Lung (tissue), 17 donors: ENCODE measurements at places on chromosomes 12 and 14.

DNA sequence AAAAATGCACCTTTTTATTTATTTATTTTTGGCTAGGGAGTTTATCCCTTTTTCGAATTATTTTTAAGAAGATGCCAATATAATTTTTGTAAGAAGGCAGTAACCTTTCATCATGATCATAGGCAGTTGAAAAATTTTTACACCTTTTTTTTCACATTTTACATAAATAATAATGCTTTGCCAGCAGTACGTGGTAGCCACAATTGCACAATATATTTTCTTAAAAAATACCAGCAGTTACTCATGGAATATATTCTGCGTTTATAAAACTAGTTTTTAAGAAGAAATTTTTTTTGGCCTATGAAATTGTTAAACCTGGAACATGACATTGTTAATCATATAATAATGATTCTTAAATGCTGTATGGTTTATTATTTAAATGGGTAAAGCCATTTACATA, 14.9 kb upstream of the SNAPC1 start:
- no peak for DNase-seq
- no peak overlapping the region for H3K4me3 ChIP-seq
- H3K36me3 ChIP-seq: peaks cover 24% of the 10 kb centered on the region
- H3K27ac ChIP-seq: no peak overlapping the region
- no peaks in the 10 kb centered on the region for H3K27me3 ChIP-seq
- no peaks in the 10 kb centered on the region for H3K4me1 ChIP-seq

DNA sequence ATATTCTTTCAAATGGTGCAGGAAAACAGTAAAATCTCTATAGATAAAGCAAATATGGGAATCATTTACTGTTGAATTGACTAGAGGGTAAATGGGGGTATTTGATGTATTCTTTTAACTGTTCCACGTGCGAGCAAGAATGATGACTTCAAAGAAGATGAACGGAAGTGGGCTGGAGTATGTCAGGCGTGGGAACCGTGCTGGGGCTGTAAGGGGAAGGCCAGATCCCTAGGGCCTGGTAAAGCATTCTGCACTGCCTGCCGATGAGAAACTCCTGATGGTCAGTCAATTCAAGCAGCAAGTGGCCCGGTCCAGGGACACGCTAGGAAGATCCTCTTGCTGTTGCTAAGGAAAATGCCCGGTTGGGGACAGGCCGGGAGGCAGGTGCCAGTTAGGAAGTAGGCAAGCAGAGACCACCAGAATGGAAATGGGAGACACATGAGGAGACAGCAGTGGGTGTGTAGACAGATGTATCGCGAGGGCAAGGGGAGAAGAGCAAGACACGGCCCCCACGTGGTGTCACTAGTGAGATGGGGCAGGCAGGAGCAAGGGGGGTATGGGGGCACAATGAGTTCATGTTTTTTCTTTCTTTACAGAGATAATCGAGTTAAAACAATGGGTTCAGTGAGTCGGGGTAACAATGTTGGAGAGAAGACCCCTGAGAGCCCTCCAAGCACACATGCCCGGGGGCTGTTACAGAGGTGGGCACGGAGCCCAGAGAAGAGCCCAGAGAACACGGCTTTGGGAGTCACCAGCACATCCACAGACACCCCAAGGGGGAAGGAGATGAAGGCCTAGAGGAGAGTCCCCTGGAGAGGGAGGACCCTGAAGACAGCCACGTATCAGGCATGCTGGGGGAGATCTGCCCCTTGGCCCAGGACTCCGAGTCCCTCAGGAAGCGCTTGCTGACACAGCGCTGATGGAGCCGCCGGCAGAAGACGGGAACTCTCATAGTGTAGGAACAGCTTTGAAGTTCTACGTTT, 37.2 kb downstream of the FBXO21 start:
- peaks cover 46% of the 10 kb centered on the region for H3K36me3 ChIP-seq
- H3K4me1 ChIP-seq: no peaks in the 10 kb centered on the region
- no peak overlapping the region for H3K27ac ChIP-seq

- peak overlapping the region; percentile 45 for H3K27ac ChIP-seq
- H3K27me3 ChIP-seq: no peaks in the 10 kb centered on the region
- no peaks in the 10 kb centered on the region for H3K4me1 ChIP-seq
- H3K36me3 ChIP-seq: no peaks in the 10 kb centered on the region
- peak; percentile 40 for DNase-seq
Observed at GRCh38 chr12:88960213-88960878, 380.1 kb upstream of the KITLG start.

- no peak overlapping the region for H3K27ac ChIP-seq
- no peaks in the 10 kb centered on the region for H3K36me3 ChIP-seq
- no peaks in the 10 kb centered on the region for H3K27me3 ChIP-seq
- no peak for DNase-seq
- no peak overlapping the region for H3K4me3 ChIP-seq
Observed at GRCh38 chr12:17132336-17132735, 526.4 kb upstream of the LMO3 start.

- no peaks in the 10 kb centered on the region for H3K27me3 ChIP-seq
- no peak overlapping the region for H3K27ac ChIP-seq
- H3K4me1 ChIP-seq: peaks cover 8% of the 10 kb centered on the region
- no peak for DNase-seq
- peaks cover 5% of the 10 kb centered on the region for H3K36me3 ChIP-seq
Observed at GRCh38 chr14:102471921-102472790, 37.4 kb downstream of the ANKRD9 start.

DNA sequence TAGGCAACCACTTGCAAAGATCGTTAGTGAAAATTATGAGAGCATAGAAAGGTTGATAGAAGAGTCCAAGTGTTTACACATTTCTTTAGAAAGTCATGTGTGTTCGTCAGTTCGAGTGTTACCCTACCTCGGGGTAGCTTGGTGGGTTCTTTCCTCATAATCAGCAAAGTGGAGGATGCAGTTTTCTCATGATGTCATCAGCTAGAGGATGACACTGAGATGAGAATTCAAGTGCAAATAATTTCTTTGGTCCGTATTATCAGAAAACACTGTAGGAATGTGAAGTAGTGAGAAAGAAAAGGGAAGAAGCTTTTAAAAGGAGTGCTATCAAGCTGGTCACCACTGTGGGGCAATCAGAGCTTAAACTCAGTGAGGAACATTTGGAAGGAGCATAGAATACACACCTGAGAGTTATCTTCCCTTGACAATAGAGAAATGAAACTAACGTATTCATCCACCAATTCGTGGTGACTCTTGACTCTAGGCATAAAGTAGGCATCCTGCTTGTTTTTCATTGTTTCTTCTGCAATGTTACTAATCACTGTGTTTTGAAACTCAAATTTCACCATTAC, 1340.9 kb upstream of the TMEM132C start:
- H3K36me3 ChIP-seq: no peaks in the 10 kb centered on the region
- DNase-seq: no peak
- H3K27me3 ChIP-seq: no peaks in the 10 kb centered on the region
- no peaks in the 10 kb centered on the region for H3K4me1 ChIP-seq

GRCh38 chr12:40907115-40907527, 214.9 kb downstream of the CNTN1 start:
- H3K4me1 ChIP-seq: no peaks in the 10 kb centered on the region
- no peak overlapping the region for H3K27ac ChIP-seq
- H3K36me3 ChIP-seq: no peaks in the 10 kb centered on the region
- H3K4me3 ChIP-seq: no peak overlapping the region
- no peaks in the 10 kb centered on the region for H3K27me3 ChIP-seq
- DNase-seq: no peak

DNA sequence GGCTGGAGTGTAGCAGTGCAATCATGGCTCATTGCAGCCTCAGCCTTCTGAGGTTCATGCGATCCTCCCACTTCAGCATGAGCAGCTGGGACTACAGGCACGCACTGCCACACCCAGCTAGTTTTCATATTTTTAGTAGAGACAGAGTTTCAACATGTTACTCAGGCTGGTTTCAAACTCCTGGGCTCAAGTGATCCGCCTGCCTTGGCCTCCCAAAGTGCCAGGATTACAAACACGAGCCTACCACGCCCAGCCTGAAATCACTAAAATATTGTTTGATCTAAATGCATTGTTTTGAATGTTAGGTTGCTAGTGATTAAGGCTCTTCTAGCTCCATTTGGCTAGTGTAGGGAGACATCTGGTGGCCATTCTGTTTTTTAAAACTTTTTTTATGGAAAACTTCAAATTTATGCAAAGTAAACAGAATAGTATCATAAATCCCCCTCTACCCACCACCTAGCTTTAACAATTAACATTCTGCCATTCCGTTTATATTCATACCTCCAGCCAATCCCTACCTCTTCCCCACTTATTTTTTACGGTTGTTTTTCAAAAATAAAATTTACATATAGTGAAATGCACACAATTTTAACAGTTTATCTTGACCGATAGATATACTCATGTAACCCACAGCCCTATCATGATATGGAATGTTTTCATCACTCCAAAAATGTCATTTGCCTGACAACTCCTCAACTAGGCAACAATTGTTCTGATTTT, 37.8 kb downstream of the MYO1H start:
- no peak overlapping the region for H3K27ac ChIP-seq
- no peaks in the 10 kb centered on the region for H3K27me3 ChIP-seq
- H3K4me1 ChIP-seq: no peaks in the 10 kb centered on the region

GRCh38 chr14:50676814-50677516, 8.9 kb upstream of the SAV1 start:
- no peak overlapping the region for H3K27ac ChIP-seq
- H3K4me3 ChIP-seq: no peak overlapping the region
- H3K27me3 ChIP-seq: no peaks in the 10 kb centered on the region
- no peaks in the 10 kb centered on the region for H3K36me3 ChIP-seq
- no peak for DNase-seq

DNA sequence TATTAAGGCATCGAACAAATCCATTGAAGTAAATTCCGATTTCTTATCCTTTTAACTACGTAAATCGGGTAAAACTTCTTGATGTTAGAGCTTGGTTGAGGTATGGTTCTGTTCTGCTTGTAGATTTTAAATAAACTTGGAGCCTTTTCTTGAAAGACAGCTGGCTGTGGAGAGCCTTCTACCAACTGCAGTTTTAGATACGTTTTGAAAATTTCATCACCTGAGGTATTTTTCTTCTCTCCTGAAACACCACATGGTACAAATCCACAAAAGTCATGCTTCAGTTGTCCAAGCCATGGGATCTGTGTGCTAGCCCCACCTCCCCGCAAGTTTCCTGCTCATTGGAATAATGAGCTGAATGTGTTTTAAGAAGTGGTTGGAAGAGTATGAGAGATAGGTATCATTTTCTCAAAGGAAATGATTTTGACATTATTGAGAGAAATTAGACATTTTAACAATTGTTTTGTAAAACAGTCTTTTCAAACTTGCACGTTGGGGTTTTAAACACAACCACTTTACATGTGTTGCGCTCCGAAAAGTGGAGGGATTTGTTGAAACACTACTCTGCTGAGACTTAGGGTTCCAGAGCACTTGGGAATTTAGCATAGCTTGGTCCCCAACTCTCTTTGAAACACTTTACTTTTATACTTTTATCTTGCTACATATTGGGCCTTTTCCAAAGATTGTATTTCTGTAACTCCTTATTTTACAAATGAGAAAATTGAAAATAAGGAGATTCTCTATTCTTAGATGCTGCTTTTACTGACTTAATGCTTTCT, 1.4 kb downstream of the PPM1A start:
- no peaks in the 10 kb centered on the region for H3K36me3 ChIP-seq
- DNase-seq: no peak
- H3K27ac ChIP-seq: peak overlapping the region; percentile 99
- H3K27me3 ChIP-seq: no peaks in the 10 kb centered on the region
- peaks cover 7% of the 10 kb centered on the region for H3K4me1 ChIP-seq

DNA sequence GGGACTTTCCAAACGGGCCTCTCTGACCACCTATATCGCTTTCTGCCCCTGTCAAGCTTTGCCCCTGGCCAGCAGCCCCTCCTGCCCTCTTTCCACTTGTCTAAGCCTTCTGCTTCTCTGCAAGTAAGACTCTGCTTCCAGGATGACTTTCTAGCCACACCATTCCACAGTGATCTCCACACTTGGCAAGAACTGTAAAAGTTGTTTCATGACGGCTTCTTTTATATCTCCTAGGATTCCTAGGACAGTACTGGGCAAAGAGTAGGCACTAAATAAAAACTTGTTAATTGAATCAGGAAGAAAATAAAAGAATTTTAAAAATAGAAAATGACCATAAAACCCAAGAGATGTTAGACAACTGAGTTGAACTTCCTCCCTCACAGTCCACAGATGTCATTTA, 1.8 kb upstream of the PTPN21 start:
- no peaks in the 10 kb centered on the region for H3K27me3 ChIP-seq
- DNase-seq: no peak
- peak overlapping the region; percentile 50 for H3K27ac ChIP-seq
- H3K36me3 ChIP-seq: no peaks in the 10 kb centered on the region
- peaks cover 6% of the 10 kb centered on the region for H3K4me1 ChIP-seq

DNA sequence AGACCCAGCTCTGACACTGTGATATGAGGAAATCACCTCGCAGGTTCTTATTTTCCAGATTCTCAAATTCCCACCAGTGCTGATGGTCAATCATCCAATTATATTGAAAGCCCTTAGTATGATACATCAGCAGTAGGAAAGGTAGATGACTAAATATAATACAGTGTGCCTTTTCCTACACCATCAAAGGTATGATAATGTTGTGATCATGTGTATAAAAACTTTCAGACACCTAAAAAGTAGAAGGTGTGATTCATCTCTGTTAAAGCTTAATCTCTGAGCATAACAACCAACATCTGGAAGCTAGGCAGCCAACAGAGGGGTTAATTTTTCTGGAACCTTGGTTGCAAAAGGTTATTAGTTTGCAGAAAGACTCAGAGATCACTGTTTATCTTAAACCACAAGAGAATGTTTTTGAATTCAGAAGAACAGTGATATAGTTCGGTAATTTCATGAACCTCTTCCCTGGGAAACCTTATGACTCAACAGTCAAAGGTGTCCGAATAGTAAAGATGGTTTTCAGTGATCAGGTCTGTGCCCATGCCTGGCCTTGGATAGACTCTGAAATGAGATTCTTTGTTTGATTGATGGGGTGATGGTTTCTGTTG, 122.5 kb downstream of the ETV6 start:
- peaks cover 2% of the 10 kb centered on the region for H3K36me3 ChIP-seq
- no peak for DNase-seq
- H3K4me3 ChIP-seq: no peak overlapping the region
- no peaks in the 10 kb centered on the region for H3K27me3 ChIP-seq

- H3K4me3 ChIP-seq: no peak overlapping the region
- H3K36me3 ChIP-seq: no peaks in the 10 kb centered on the region
- no peak for DNase-seq
- H3K27me3 ChIP-seq: peaks cover 16% of the 10 kb centered on the region
- no peaks in the 10 kb centered on the region for H3K4me1 ChIP-seq
- H3K27ac ChIP-seq: no peak overlapping the region
Observed at GRCh38 chr12:53956251-53956887, 1.7 kb downstream of the HOXC12 start.
